ENCODE measurements at places on chromosomes 16 and 17.

DNA sequence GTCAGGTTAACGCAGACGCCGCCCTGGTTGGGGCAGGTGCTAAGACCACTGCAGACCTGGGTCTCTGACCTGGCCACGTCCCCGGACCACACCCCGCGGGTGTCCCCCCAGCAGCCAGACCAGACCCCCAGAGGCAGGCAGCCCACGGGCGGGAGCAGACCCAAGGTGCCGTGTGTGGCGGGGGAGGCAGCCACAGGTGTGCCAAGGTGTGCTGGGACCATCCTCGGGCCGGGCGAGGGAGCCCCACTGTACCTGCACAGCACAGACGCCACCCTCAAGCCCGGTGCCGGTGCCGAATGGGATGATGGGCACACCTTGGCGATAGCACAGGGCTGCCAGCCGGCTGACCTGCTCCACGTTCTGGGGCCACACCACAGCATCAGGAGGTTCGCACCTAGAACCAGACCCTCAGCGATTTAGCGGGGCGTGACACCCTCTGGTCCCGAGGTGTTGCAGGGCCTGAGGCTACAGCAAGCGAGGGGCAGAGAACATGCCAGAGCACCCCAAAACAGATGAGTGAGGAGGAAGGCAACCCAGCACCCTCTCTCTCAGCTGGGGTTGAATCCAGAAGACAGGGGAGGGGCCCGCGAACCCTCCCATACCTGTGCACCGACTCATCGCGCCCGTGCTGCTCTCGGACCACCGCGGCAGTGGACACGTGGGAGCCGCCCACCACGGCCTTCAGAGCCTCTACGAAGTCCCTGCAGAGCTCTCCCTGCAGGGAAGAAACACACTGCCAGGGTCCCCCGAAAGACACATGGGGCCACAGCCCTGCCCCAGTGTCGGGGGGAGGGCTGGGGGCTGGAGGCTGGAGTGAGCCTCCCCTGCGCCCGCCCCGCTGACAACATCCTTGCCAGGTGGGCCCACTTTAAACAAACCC, 1.4 kb downstream of the LDHD start:
- DNase-seq: no peak

DNA sequence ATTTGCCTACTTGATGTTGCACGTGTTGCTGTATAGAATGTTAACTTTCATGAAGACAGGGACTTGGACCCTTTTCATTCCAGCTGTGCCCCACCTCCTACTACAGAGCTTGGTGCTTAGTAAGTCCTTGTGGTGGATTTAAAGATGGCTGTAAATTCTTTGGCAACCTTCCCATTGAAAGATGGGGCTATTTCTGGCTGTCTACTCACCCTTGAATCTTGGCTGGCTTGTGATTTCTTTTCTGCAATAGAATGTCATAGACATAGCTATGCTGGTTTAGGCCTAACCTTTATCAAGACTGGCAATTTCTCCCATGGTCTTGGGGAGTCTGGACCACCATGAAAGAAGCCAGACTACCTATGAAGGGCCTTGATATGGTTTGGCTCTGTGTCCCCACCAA, 59.0 kb downstream of the ACSM2A start:
- no peak for DNase-seq

DNA sequence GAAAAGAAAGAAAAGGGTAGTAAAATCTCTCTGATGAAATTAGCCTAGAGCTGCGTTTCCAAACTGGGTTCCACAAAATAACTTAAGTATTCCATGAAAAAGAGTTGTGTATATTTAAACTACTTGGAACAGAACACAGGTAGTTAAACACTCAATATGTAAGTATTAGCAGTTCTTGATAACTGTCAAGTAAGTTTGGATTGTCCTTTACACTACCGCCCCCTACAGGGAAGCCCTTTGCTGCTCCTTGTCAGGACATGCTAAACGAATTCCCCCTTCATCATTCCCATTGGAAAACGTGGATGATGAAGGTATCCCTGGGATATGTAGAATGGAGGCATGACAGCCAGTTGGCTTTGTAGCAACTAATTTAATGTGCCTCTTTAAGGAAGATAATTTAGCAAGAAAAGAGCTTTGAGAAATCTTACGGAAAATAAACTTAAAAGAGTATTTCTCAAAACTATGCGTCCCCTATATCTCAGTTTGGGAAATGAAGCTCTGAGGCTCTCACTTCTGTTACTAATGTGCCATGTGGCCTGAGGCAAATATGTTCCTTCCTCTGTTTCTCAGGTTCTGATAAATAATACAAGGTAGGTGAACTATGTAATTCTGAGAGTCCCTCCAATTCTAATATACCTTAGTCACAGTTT, 18.8 kb downstream of the NCBP3 start:
- DNase-seq: no peak

GRCh38 chr17:78990349-78991016, 10.8 kb upstream of the LGALS3BP start:
- no peak for DNase-seq

DNA sequence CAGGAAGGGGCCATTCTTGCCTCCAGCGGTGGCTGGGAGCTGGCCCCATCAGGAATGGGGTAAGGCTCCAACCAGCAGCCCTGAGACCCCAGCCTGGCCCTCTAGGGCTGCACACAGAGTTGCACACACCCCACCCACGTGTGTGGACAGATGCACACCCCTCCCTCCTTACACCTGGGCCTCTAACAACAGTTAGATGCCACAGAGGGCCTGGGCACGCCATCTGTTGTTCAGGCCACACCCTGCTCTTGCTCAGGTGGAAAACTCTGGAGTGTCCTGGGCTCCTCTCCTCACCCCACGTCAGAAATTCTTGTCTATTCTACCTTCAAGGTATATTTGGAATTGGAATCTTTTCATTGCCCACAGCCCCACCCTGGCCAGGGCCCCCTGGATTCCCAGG, 13.3 kb upstream of the RAI1 start:
- no peak for DNase-seq

- no peak for DNase-seq
Measured at GRCh38 chr17:48071654-48072053, 23.5 kb downstream of the NFE2L1 start.

DNA sequence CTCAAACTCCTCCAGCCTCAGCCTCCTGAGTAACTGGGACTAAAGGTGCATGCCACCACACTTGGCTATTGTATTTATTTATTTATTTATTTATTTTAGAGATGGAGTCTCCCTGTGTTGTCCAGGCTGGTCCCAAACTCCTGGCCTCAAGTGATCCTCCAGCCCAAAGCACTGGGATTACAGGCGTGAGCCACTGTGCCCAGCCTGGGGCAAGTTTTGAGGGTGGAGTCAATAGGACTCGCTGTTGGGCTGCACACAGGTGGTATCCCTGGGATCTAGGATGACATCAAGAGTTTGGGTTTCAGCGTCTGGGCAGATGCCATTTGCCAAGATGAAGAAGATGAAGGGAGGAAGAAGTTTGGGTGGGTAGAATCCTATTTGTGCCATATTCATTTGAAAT, 213.9 kb downstream of the GSG1L start:
- DNase-seq: no peak

- DNase-seq: no peak
Measured at GRCh38 chr16:85629326-85629725, 16.2 kb downstream of the GSE1 start.

- no peak for DNase-seq
Measured at GRCh38 chr17:78891406-78892061, 11.5 kb downstream of the CEP295NL start.

DNA sequence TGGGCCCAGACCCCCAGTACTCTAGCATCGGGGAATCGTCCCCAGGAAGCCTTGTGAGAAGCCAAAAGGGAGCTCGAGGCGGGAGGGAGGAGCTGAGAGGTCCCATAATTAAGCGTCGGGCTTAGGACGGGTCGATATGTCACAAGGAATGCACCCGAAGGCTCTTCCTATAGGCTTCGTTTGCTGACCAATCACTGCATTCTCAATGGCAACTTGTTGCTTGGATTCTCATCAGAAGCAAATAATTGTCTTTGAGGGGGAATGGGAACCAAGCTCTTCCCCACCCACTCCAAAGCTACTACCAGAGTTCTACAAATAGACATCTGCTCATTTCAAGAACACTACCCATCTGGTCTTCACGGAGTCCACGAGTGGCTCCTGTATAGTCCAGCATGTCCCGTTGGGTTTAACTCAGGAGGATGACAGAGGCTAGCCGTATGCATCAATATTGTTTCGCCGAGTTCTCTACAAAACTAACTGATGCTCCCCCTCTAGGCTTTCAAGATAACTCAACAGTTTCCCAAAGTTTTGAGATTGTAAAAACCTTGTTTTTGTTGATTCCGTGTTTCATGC, 628 bp upstream of the BLMH start:
- no peak for DNase-seq

- DNase-seq: no peak
Measured at GRCh38 chr17:2174468-2175293, 119.8 kb downstream of the HIC1 start.

DNA sequence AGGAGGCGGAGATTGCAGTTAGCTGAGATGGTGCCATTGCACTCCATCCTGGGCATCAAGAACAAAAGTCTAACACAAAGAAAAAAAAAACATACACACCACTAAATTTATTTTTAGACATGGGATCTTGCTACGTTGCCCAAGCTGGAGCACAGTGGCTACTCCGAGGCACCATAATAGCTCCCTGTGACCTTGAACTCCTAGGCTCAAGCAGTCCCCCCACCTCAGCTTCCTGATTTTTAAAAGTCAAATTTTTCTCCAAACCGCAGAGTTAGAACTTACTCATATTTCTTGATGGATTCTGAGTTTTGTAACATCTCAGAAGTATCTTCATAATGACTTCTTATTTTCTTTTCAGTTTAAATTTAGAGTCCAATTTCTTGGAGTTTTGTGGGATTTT, 3.4 kb downstream of the CMTM4 start:
- DNase-seq: no peak

Data from posterior cingulate gyrus (tissue), 11 donors.